ENCODE measurements at places on chromosomes 3 and 15.

- peak; percentile 64 for DNase-seq
Measured at GRCh38 chr3:40179016-40179415, 130.5 kb upstream of the EIF1B start.

GRCh38 chr3:196049653-196050052, 32.2 kb downstream of the TFRC start:
- DNase-seq: no peak

GRCh38 chr3:8817486-8817885, 48.1 kb upstream of the OXTR start:
- no peak for DNase-seq

GRCh38 chr3:186529201-186529999, 14.8 kb downstream of the CRYGS start:
- no peak for DNase-seq

DNA sequence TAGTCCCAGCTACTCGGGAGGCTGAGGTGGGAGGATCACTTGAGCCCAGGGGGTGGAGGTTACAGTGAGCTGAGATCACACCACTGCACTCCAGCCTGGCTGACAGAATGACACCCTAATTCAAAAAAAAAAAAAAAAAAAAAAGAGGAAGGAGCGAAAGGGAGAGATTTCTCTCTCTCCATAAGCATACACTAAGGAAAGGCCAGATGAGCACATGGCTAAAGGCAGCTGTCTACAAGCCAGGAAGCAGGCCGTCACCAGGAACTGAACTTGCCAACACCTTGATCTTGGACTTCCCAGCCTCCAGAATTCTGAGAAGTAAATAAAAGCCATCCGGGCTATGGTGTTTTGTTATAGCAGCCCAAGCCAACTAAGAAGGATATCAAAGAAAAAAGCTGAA, 7.5 kb downstream of the SRGAP3 start:
- no peak for DNase-seq

GRCh38 chr3:27827041-27827440, 104.9 kb upstream of the EOMES start:
- no peak for DNase-seq

DNA sequence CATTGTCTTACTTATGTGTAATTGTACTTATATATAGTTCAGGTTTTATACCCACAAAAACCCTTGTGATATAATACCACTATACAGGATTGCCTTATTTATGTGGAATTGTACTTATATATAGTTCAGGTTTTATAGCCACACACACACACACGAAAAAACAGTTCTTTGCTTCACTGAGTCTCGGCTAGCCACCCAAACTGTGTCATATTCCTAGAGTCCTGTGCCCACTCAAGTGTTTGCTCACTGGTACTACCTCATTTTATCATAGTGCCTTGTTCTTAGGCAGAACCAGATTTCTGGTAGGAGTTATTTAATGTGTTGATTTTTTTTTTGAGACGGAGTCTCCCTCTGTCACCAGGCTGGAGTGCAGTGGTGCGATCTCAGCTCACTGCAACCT, 12.5 kb downstream of the RASA2 start:
- DNase-seq: no peak

GRCh38 chr15:69185216-69185615, 24.8 kb downstream of the GLCE start:
- DNase-seq: no peak

GRCh38 chr3:31710123-31710803, 177.5 kb downstream of the STT3B start:
- no peak for DNase-seq

DNA sequence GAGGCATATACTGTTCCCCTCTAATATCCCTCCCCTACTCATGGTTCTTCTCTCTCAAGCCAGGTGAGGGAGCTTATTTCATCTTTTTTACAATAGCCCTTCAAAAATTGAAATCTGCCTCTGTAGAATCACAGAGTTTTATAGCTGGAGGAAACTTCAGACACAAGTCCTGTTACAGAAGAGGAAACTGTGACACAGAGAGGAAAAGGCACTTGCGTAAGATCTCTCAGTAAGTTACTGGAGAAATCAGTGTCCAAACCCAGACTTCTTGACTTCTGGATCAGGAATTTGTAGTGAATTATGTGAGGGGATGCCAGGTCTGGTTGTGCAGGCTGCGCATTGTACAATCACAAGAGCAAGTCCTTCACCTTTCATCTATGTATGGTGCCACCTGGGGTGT, 4.6 kb downstream of the FGD5 start:
- no peak for DNase-seq

DNA sequence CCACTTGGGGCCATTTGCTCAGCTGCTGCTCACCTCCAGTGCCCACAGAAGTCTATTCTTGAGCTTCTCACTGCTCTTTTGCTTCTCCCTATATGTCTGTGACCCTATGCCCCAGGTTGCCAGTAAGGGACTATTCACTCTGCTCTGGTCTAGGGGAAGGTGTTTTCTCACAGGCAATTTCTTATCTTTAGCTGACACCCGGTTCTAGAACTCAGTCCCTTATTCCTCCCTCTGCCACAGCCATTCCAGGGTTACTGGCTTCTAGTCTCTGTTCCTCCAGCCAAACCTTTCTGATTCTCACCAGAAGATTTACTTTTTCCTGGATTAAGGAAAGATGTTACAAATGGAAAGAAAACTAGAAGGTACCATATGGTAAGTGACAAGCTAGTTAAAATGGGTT, 574.0 kb downstream of the NTRK3 start:
- no peak for DNase-seq

GRCh38 chr3:175484666-175485065, 625.5 kb downstream of the NAALADL2 start:
- DNase-seq: no peak

GRCh38 chr15:98948941-98949340, 58.7 kb downstream of the PGPEP1L start:
- DNase-seq: no peak

GRCh38 chr3:31268868-31269267, 263.9 kb upstream of the STT3B start:
- DNase-seq: peak; percentile 7

DNA sequence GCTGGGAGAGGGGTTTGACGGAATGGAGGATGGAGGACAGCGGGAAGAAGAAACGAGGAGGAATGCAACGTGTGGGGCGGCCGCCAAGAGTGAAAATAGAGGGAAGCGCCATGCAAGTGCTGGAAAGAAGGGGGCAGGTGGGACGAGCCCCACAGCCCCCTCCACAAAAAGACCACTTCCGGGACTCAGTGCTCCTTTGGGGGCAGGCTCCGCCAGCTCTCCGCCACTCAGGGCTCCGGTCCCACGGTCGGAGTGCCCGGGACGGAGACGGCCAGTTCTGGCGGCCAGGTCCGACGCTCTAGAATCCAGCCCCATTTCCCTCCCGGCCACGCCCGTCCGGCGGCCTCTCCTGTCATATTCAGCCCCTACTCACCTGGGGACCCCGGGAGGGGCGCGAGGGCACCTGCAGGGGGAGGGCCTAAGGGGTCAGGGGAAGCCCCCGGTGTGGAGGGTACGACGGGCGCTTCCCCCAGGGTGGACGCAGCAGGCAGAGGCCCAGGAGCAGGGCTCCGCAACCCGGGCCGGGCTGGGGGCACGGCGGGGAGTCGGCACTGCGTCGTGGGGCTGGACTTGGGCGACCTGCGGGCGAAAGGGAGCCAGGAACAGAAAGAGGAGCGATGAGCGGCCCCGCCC, 25.5 kb upstream of the CSPG4 start:
- peak; percentile 28 for DNase-seq

DNA sequence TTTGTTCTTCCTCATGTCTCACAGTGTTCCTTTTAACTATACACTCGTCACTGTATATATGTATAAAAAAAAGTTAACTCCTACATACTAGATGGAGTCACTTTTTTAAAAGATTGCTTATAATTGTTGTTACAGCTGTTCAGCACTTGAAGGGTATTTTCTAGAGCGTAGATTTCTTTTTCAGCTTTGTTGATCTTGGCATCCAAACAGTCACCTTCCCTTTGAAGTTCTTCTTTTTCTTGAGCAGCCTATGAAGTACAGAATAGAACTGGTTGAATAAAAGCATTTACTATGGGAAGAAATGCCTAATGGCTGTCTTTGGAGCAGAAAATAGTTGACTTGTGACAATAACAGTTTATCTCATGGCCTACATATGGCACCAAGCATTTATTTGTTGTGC, 17.8 kb downstream of the TTC14 start:
- DNase-seq: no peak

DNA sequence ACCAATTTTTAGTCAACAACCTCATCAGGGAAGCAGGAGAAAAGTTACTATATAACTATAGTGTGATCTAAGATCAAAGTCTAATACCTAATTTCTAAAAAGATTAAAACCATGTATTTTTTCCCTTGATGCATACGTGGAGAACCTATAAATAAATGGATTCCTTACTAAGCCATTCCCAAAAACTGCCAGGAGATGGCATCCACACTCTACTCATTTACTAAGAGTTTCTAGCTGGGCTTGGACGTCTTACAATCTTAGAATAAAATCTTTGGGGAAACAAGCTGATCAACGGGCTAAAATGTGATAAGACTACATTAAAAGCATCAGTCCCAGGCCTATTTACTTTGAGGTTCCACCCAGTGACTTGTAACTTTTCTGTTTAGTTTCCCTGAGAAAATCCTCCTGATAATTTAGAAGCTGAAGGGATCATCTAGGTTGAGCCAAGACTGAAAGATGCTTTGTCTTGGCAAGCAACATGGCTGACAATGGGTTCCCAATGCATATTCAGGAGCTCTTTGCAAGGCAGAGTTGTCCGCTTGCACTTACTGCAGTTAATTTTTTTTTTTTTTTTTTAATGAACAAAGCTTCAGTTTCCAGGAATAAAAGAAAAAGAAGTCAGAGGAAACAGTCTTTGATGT, 85.5 kb upstream of the FGF12 start:
- DNase-seq: peak; percentile 19

GRCh38 chr15:73395671-73396070, 26.9 kb upstream of the HCN4 start:
- DNase-seq: no peak

DNA sequence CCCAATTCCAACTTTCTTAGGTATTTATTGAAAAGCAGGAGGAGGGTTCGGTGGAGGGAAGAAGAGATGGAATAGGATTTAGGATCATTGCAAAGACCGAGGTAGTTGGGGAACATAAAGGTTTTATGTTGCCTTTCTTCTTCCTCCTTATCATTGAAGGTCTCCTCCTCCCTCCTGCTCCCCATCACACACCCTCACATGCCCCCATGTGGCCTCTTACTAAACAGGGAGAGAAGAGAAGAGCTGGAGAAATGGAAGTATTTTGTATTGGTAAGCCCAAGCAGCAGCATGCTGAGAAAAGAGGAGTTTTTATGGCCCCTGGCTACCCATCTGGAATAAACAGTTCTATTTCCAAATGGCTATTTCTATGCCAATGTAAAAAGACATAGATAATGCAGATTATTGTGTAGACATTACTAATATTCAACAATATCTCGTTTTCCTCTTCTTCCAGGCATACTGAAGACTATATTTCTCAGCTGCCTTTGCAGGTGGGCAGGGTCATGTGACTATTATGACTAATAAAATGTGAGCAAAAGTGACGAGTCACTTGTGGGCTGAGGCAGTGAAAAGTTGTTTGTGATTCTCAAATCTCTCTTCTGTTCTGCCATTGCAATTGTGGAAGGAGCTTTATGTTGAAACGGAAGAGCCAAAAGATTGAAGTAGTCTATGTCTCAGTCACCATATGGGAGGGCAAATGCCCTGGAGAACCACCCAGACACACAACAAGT, 5.2 kb upstream of the GPR176 start:
- no peak for DNase-seq

GRCh38 chr3:107850681-107851080, 240.2 kb downstream of the CD47 start:
- DNase-seq: no peak

GRCh38 chr3:62732183-62732904, 142.9 kb downstream of the CADPS start:
- no peak for DNase-seq

DNA sequence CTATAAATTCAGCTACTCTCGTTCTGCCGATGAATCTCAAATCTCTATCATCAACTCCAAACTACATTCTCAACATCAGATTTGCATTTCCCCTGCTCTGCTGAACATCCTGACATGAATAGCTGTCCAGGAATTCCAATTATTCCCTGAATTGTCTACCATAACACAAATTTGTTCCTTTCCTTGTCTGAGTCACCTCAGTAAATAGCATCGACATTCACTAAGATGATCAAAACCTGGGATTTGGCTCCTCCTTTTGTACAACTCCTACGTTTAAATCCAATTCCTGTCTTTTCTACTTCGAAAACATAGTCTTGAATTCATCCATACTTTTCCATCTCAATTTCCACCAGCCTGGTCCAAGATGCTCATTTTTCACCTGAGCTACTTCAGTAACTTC, 107.0 kb downstream of the GREM1 start:
- DNase-seq: no peak

GRCh38 chr15:94026458-94027304, 204.7 kb upstream of the MCTP2 start:
- DNase-seq: no peak

- no peak for DNase-seq
Measured at GRCh38 chr3:133833880-133834620, 28.4 kb downstream of the SRPRB start.

DNA sequence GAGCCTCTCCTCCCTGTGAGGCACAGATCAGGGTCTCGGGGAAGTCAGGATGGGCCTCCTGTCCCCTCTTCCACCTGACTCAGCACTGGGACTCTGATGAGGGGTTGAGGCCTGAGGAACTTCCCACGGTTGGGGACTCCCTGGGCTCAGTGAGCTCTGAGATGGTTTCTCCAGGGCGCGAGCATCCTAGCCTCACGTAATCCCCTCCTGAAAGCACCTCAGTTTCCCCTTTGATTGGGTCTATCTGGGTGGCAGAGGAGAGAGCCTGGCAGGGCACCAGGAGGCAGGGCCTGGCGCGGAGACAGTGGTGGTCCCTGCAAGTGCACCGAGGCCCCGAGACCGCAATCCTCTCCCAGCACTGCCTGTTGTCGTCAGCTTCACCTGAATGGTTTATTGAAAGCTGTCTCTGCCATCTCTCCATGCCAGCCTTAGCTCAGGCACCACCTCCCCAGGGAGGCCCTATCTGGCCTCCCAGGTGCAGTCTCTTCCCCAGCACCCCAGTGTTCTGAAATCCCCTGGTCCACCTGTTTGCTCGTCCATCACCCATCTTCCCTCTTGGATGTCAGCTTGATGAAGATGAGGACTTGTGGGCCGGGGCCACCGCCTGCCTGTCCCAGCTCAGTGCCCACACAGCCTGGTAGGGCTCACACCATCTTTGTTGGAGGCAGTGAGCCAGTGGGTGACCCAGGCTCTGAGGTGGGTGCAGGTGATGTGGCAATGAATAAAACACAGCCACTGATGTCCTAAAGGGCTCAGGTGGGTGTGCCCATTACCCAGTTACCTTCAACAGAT, 52.2 kb upstream of the PCSK6 start:
- DNase-seq: no peak

- DNase-seq: no peak
Measured at GRCh38 chr3:15768421-15769255, 29.1 kb downstream of the ANKRD28 start.

Data from RPMI8226 (cell line).